Tongue (tissue), 3 donors: ENCODE measurements at places on chromosomes 7 and 10. TPM values are rescaled to one million over a fixed set of nuclear protein-coding genes. Genes with fewer than 3 reads are reported as not detected.

The TSPAN13 gene
- total RNA-seq: 33.8 TPM

The MMP21 gene
- 0.41 TPM for total RNA-seq

The CALML5 gene
- 0.41 TPM for total RNA-seq

The HGF gene
- 10.2 TPM for total RNA-seq

The MYO1G gene
- 1.9 TPM for total RNA-seq

The HMX2 gene
- not detected for total RNA-seq

The SPACDR gene
- total RNA-seq: not detected

The SFXN3 gene
- 51.1 TPM for total RNA-seq

The SYT15 gene
- 1.1 TPM for total RNA-seq

The ZNF282 gene
- total RNA-seq: 26.2 TPM

The FAM25C gene
- total RNA-seq: not detected

The ASCC1 gene
- 29.0 TPM for total RNA-seq

DNA sequence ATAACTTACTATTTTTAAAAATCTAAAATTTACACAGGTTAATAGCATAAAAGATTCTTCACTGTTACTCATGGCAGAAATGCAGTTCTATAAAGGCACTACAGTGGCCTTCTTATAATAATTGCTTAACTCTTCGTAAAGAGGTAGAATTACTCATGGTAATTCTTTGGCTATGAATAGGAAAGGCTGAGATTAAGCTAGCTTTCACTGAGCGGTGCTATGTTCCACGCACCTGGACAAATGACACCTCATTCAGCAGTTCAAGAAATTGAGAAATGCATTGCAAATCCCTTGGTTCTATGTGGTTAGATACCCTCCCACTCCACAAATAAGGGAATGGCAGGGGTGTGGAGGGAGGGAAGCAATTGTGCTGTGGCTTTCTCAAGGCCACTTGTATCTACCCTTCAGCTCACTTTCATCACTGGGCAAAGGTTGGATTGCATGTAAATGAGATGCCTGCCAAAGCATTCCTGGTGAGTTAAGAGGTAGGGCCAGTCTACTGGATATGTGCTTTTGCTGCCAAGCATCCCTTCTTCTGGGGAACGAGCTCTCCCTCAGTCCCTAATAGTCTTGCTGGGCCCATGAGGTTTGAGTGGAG is 210.9 kb downstream of the TEX36 start:
- no peak for DNase-seq

DNA sequence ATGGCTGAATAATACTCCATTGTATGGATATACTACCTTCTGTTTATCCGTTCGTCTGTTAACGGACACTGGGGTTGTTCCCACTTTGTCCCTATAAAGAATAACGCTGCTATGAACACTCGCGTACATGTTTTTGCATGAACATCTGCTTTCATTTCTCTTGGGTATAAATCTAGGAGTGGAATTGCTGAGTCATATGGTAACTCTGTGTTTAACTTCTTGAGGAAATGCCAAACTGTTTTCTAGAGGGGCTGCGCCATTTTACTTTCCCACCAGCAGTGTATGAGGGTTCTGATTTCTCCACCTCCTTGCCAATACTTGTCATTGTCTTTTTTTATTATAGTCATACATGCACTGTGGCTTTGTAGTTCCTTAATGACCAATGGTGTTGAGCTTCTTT is 20.6 kb upstream of the RASSF4 start:
- DNase-seq: no peak

- no peak for DNase-seq
Observed at GRCh38 chr7:44280993-44281721, 44.2 kb downstream of the CAMK2B start.

- DNase-seq: no peak
Observed at GRCh38 chr10:49365275-49365674, 30.6 kb downstream of the DRGX start.

GRCh38 chr7:45973725-45974532 is 52.9 kb upstream of the IGFBP3 start:
- DNase-seq: peak; percentile 37

GRCh38 chr7:158382363-158383254 is 205.0 kb downstream of the PTPRN2 start:
- no peak for DNase-seq

GRCh38 chr7:142485617-142486226 is 227.9 kb upstream of the PRSS58 start:
- no peak for DNase-seq

DNA sequence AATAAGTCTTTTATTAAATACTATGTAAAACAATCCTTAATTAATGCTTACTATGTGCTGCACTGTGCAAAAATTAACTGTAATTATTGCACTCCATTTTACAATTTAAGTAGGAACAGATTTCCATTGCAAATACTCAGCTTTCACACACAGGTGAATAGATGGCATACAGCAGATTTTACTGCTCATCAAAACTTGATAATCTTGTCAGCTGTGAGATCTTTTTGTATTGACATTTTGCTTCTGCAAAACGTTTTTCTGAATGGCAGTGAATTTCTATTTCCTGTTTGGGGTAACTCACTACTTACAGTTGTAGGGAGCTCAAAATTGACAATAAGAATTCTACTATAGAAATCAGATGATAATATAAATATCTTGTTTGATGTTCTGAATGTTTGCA is 220.0 kb upstream of the MAGI2 start:
- no peak for DNase-seq

GRCh38 chr7:112937651-112938415 is 147.6 kb upstream of the TMEM168 start:
- DNase-seq: peak; percentile 8

DNA sequence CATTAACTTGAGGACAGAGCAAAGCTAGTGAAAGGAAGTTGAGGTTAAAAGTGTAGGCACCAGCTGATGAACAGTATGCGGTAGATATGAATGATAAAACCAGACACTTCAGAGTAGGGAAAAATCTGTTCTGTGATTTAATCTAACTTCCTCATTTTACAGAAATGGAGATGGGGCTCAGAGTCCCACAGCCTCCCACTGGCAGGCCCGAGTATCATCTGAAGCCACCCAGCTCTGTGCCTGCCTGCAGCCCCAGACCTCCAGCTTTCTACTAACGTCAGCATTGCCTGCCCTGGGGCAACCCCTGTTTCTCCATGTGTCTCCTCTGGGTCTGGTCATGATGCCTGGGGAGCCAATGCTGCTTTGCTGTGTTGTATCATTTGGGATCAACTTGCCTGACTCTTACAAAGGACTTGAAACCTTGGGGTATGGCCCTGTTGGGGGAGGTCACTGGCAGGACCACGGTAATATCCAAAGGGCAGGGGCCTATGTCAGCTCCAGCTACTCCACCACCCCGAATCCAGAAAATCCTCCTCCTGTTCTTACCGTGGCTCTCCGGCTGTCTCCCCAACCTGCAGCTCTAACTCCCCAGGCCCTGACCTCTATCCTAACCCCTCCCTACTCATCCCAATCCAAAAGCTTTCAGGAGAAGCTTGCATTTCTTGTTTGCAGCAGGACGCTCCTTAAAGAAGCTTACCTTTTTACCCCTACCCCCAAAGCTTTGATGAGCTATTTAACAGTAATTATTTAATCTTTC is 56.2 kb upstream of the NPY start:
- no peak for DNase-seq

GRCh38 chr7:124051681-124052377 is 19.0 kb upstream of the TMEM229A start:
- DNase-seq: no peak

GRCh38 chr7:125966278-125967048 is 1036.8 kb upstream of the POT1 start:
- DNase-seq: no peak

GRCh38 chr7:131186816-131187215 is 140.9 kb upstream of the MKLN1 start:
- DNase-seq: no peak

GRCh38 chr7:80707318-80707717 is 68.9 kb downstream of the CD36 start:
- no peak for DNase-seq

DNA sequence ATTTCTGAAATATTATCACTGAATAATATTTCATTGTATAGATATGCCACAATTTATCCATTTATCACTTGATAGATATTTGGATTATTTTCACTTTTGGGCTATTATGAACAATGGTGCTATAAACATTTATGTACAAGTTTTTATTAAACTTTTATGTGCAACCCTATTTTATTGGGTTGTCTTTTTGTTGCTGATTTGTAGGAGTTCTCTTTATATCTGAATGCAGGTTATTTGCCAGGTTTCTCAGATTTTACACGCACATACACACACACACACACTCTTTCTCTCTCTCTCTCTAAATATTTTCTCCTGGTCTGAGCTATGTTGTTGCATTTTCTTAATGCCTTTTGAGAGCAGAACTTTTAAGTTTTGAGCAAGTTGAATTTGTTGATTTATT is 36.2 kb downstream of the ADK start:
- DNase-seq: no peak

DNA sequence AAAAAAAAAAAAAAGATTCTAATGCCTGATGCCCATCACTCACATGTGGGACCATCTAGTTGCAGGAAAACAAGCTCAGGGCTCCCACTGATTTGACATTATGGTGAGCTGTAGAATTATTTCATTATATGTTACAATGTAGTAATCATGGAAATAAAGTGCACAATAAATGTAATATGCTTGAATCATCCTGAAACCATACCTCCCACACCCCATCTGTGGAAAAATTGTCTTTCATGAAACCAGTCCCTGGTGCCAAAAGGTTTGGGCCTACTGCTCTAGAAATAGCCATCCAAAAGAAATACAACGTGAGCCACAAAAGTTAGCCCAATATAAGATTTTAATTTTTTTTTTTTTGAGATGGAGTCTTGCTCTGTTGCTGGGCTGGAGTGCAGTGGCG is 265.1 kb downstream of the PRPF18 start:
- no peak for DNase-seq

- no peak for DNase-seq
Observed at GRCh38 chr7:134770676-134771075, 8.8 kb upstream of the CALD1 start.

DNA sequence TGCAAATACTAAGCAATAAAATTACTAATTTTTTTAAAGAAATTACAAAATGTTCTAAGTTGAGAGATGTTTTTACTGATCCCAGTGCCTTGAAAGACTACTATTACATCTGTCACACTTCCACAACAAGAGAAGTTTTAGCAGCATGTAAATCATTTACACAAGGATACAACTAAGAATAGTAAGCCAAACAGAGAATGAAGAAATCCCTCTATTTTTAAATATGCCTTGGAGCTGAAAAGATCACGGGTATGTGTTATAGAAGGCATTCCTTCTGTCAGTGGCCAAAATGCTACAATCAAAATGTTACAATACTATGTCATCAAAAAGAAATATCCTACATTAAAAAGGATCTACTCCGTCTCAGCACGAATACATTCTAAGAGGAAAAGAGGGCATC is 52.6 kb downstream of the LARP4B start:
- no peak for DNase-seq

- DNase-seq: peak; percentile 8
Observed at GRCh38 chr10:27369880-27370279, 129.3 kb upstream of the ACBD5 start.

- DNase-seq: peak; percentile 56
Observed at GRCh38 chr10:43202224-43202656, 64.0 kb downstream of the CSGALNACT2 start.

- no peak for DNase-seq
Observed at GRCh38 chr7:16923019-16923418, 41.2 kb upstream of the AGR3 start.

GRCh38 chr10:47040041-47040491 is 128.8 kb downstream of the PTPN20 start:
- DNase-seq: no peak

DNA sequence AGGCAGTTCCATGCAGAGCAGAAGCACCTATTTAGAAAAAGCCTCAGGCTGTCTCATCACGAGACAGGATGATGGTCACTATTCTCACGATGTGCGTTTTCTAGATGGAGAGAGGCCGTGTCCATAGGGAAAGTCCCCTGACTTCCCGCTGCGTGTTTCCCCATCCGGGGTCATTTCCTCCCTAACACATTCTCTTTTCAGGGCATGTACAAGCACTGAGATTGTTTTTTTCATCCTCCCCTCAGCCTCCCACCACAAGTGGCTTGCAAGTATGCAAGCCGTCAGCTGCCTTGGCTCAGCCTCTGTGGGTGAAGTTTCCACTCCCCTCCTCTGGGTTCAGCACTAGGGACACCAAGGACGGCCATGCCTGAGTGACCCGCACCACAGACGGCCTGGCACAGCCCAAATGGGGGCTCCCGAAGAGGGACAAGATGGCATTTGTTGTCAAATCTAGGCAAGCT is 2.7 kb upstream of the CALML5 start:
- no peak for DNase-seq

- DNase-seq: no peak
Observed at GRCh38 chr7:90584378-90584777, 11.7 kb upstream of the CDK14 start.

GRCh38 chr10:63115732-63116383 is 17.3 kb upstream of the NRBF2 start:
- peak; percentile 59 for DNase-seq

DNA sequence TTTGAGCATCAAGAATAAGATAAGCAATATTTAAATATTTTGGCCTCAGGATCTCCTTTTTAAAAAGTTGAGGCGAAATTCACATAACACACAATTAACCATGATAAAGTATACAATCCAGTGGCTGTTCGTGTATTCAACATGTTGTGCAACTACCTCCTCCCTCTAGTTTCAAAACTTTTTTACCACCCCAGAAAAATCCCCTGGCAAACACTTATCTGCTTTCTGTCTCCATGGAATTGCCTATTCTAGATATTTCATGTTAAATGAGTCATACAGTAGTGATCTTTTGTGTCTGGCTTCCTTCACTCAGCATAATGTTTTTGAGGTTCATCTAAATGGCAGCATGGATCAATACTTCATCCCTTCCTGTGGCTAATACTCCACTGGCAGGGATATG is 31.8 kb upstream of the IL15RA start:
- DNase-seq: no peak
